ENCODE measurements at places on chromosomes 12 and 14. TPM values are rescaled to one million over a fixed set of nuclear protein-coding genes. Genes with fewer than 3 reads are reported as not detected.

LPAR5 gene
- total RNA-seq: 0.22 TPM

MPHOSPH9 gene
- 60.5 TPM for total RNA-seq

PLBD1 gene
- total RNA-seq: 15.2 TPM

FAM90A1 gene
- total RNA-seq: 0.09 TPM

CEBPE gene
- not detected for total RNA-seq

TMCC3 gene
- 0.87 TPM for total RNA-seq

BCL7A gene
- 18.2 TPM for total RNA-seq

CCDC175 gene
- 0.09 TPM for total RNA-seq

ZFYVE26 gene
- 17.4 TPM for total RNA-seq

RD3L gene
- not detected for total RNA-seq

KHNYN gene
- total RNA-seq: 30.0 TPM

TAS2R7 gene
- total RNA-seq: not detected

TMEM52B gene
- total RNA-seq: not detected

R3HDM2 gene
- 43.9 TPM for total RNA-seq

KCNMB4 gene
- 16.2 TPM for total RNA-seq

FKBP11 gene
- 43.6 TPM for total RNA-seq

DEGS2 gene
- 0.72 TPM for total RNA-seq

NANOG gene
- 211 TPM for total RNA-seq

LAG3 gene
- total RNA-seq: 1.7 TPM

CMTM5 gene
- total RNA-seq: not detected

CISTR gene
- total RNA-seq: not detected

TGM1 gene
- 2.9 TPM for total RNA-seq

ALG10B gene
- 6.8 TPM for total RNA-seq

SMIM41 gene
- not detected for total RNA-seq

KLHDC1 gene
- total RNA-seq: not detected

SLCO1B1 gene
- 0.09 TPM for total RNA-seq

C14orf39 gene
- total RNA-seq: 1.8 TPM

KCNK13 gene
- 0.39 TPM for total RNA-seq

KLRC1 gene
- not detected for total RNA-seq

DYRK2 gene
- 40.6 TPM for total RNA-seq

DPF3 gene
- not detected for total RNA-seq

INHBE gene
- total RNA-seq: 10.1 TPM

C12orf54 gene
- total RNA-seq: not detected

BCL2L14 gene
- 0.28 TPM for total RNA-seq

ESR2 gene
- 0.11 TPM for total RNA-seq

TC2N gene
- 16.2 TPM for total RNA-seq

TTC7B gene
- total RNA-seq: 30.3 TPM

GPR84 gene
- total RNA-seq: not detected

ARPC3 gene
- 184 TPM for total RNA-seq

OTX2 gene
- total RNA-seq: 193 TPM

TMTC1 gene
- total RNA-seq: 16.1 TPM

DPY19L2 gene
- 4.9 TPM for total RNA-seq

CIROP gene
- not detected for total RNA-seq

RPS6KL1 gene
- 18.8 TPM for total RNA-seq

THTPA gene
- total RNA-seq: 13.4 TPM

TDG gene
- total RNA-seq: 70.3 TPM

EFS gene
- 32.1 TPM for total RNA-seq

NINJ2 gene
- total RNA-seq: 0.24 TPM

GLIPR1L1 gene
- total RNA-seq: 1.9 TPM

NTF3 gene
- 0.48 TPM for total RNA-seq

SNRNP35 gene
- 16.3 TPM for total RNA-seq

IFNG-AS1 gene
- total RNA-seq: not detected

ADAM21 gene
- total RNA-seq: not detected

BMP4 gene
- total RNA-seq: 12.2 TPM

All from H9 (cell line).